ENCODE measurements at places on chromosomes 16 and 17.

DNA sequence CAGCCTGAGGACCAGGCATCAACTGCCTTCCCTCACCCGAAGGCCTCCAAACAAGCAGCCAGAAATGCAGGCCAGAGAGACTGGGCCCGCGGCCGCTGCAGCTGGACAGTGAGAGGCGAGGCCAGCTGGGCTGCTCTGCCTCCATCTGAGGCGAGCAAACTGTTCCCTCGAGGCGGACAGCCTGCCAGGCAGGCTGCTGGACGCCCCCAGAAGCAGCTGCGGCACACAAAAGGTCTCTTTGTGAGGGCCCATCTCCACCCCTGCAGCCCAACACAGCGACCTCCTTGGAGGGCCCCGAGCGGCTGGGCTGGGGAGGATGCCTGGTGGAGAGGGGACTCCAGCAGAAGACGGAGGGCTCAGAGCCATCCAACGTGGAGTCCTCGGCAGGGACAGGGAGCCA is 4.7 kb downstream of the CORO7 start:
- no peak for DNase-seq

GRCh38 chr17:8905331-8905730 is 37.9 kb upstream of the PIK3R6 start:
- DNase-seq, result no peak

DNA sequence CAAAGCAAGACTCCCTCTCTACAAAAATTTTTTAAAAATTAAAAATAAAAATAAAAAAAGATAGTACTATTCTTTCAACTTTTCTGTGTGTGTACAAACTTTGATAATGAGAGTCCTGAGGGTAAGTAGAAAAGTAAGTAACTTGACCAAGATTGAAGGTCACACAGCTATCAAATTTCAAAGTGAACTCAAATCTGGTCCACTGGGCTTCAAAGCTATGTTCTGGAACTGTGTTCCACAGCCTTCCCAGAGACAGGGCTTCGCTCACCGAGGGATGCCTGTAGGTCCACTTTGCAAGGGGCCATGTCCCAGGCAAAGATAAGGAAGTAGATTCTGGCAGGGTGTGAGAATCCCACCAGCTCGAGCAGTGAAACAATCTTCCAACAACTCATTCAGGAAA is 56.3 kb upstream of the TNRC6A start:
- DNase-seq, result no peak

DNA sequence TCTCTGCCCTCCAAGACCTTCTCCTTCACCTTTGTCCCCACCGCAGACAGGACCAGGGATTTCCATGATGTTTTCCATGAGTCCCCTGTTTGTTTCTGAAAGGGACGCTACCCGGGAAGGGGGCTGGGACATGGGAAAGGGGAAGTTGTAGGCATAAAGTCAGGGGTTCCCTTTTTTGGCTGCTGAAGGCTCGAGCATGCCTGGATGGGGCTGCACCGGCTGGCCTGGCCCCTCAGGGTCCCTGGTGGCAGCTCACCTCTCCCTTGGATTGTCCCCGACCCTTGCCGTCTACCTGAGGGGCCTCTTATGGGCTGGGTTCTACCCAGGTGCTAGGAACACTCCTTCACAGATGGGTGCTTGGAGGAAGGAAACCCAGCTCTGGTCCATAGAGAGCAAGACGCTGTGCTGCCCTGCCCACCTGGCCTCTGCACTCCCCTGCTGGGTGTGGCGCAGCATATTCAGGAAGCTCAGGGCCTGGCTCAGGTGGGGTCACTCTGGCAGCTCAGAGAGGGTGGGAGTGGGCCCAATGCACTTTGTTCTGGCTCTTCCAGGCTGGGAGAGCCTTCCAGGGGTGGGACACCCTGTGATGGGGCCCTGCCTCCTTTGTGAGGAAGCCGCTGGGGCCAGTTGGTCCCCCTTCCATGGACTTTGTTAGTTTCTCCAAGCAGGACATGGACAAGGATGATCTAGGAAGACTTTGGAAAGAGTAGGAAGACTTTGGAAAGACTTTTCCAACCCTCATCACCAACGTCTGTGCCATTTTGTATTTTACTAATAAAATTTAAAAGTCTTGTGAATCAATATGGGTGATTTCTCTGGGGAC is 12.2 kb downstream of the CX3CL1 start:
- DNase-seq, result no peak

DNA sequence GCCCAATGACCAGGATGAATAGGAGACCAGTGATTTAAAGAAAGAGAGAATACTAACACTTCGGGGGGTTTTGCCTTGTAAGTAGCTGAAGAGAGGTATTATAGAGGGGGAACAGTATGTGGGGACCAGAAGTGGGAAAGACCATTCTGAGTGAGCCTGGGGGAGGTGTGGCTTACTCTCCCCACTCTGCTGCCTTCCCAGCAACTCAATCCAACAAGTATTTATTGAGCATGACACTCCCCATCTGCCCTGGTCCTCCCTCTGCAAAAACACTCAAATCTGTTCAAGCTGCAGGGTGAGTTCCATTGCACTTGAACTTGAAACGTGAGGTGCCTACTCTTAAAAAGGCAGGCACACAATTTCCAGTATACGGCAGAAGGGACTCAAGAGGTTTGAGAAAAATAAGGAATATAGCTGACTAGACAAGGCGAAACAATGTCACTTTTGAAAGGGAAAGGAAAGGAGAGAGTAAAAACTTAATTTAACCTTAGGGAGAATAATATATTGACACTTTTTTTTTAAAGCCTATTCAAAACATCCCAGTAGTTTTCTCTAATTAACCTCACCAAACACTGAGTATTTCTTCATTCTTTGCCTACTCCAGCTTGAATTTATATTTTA is 8.2 kb downstream of the FAM117A start:
- DNase-seq, result no peak

- no peak for DNase-seq
These were observed 7.7 kb downstream of the ST6GALNAC1 start for GRCh38 chr17:76635659-76636360.

- no peak for DNase-seq
These were observed 547 bp downstream of the PLCD3 start for GRCh38 chr17:45131616-45132319.

- no peak for DNase-seq
These were observed 39.9 kb downstream of the MSI2 start for GRCh38 chr17:57296231-57296630.

DNA sequence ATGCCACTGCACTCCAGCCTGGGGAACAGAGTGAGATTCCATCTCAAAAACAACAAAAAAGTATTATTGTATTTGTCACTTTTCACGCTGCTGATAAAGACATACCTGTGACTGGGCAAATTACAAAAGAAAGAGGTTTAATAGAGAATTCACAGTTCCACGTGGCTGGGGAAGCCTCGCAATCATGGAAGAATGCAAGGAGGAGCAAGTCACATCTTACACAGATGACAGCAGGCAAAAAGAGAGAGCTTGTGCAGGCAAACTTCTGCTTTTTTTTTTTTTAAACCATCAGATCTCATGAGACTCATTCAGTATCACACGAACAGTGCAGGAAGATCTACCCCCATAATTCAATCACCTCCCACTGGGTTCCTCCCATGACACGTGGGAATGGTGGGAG is 41.5 kb upstream of the ETV4 start:
- no peak for DNase-seq

GRCh38 chr16:74657870-74658642 is 8.6 kb downstream of the RFWD3 start:
- DNase-seq, result no peak

DNA sequence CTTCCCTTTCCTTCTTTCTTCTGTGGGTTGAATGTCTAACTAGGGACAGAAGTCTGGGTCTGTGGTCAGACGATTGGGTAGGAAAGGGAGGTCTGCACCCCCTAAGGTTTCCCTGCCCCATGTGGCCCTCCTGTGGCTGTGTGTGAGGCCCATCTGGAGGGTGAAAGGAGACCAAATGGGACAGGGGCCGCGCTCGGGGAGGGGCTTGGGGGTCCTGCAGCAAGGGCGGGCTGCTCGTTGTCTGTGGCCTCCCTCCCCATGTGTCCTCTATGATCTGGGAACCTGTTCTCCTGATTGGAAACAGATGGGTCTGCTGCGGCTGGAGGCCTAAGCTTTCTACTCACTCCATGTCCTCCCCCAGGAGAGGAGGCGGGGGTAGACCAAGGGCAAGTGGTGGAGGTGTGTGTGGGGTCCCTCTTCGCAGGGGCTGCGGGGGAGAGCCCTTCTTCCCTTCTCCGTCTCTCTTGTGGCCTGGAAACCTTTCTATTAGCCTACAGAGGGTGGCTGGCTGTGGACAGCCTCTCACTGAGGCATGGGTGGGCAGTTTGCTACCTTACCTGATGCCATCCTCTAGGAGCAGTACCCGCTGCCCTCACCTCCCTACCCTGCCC is 18.6 kb downstream of the IGFBP4 start:
- DNase-seq, result no peak

GRCh38 chr16:85515830-85516397 is 97.2 kb upstream of the GSE1 start:
- DNase-seq, result no peak

GRCh38 chr17:77373299-77374169 is 232.8 kb downstream of the SEC14L1 start:
- no peak for DNase-seq

- DNase-seq, result no peak
These were observed 340.0 kb downstream of the C16orf95 start for GRCh38 chr16:86977076-86977676.

- no peak for DNase-seq
These were observed 3.2 kb upstream of the PHLPP2 start for GRCh38 chr16:71727551-71728324.

GRCh38 chr16:16868727-16869126 is 489.8 kb downstream of the NPIPA7 start:
- DNase-seq, result no peak

GRCh38 chr16:52611817-52612673 is 65.1 kb upstream of the TOX3 start:
- DNase-seq, result no peak

GRCh38 chr16:83549316-83550182 is 258.2 kb upstream of the HSBP1 start:
- DNase-seq, result no peak

- DNase-seq, result no peak
These were observed 57.5 kb downstream of the SLFN11 start for GRCh38 chr17:35315971-35316370.

DNA sequence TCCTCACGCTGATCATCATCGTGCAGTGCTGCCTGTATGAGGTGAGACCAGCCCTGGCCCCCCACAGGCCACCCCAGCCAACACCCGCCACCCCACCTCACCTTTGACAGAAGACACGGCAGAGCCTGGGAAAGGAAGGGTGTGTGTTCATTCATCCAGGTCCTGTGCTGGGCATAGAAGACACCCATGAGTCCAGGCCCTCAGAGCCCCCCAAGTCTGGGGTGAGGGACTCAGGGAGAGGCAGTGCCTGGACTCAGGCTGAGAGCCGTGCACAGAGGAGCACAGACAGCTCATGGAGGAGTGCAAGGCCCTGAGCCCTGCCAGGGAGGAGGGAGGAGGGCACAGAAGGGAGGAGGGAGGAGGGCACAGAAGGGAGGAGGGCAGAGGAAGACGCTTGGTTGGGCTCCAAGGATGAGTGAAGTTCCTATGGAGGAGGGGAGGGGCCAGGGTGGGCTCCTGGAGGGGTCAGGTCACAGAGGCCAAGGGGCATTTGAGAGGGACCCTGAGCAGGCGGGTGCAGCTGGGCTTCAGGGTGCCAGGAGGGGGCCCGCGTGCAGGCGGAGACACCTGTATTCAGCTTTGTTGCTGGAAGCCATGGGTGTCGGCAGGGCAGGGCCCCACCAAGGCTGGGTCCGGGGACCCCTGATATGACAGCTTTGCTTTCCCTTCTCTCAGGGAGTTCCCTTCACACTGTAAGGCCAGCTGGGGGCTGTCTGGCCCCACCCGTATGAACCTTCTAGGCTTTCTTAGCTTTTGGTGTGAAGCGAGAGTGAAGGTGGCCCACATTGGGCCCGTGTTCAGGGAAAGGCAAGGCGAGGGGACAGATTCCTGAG is 11.4 kb downstream of the TAX1BP3 start:
- DNase-seq, result no peak

GRCh38 chr17:31572341-31572740 is 180.9 kb downstream of the RAB11FIP4 start:
- DNase-seq, result no peak

GRCh38 chr17:37079735-37080134 is 131.0 kb downstream of the AATF start:
- no peak for DNase-seq

GRCh38 chr17:2151358-2152033 is 96.6 kb downstream of the HIC1 start:
- no peak for DNase-seq

DNA sequence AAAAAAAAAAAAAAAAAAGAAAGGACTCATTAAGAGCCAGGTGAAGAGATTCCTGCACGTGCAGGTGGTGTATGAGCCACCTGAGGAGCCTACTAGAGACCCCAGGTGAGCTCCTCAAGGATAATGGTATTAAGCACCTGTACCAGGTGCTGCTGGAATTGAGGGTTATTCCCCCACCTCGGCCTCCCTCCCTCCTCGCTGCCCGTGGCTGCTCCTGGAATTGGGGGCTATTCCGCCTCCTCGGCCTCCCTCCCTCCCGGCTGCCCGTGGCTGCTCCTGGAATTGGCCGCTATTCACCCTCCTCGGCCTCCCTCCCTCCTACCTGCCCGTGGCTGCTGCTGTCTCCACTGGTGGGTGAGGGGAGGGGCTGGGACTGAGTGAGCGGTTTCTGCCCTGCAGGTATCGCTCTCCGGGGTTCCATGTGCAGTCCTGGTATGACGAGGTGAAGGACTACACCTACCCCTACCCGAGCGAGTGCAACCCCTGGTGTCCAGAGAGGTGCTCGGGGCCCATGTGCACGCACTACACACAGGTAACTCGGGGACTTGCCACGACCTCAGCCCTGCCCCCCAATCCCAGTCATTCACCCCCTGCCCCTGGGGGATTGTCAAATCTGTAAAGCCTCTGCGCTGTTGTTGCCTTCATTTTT is 29.3 kb downstream of the CRISPLD2 start:
- no peak for DNase-seq

- no peak for DNase-seq
These were observed 23.6 kb downstream of the SIAH1 start for GRCh38 chr16:48361540-48362144.

DNA sequence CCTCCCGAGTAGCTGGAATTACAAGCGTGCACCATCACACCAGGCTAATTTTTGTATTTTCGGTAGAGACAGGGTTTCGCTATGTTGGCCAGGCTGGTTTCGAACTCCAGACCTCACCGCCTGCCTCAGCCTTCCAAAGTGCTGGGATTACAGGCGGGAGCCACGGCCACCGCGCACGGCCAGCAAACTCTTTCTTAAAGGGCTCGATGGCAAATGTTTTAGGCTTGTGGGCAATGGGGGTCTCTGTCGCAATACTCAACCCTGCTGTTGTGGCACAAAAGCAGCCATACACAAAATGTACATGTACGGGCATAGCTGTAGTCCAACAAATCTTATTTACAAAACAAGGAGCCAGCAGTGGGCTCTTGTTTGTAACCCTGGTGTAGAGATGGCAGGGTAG is 18.4 kb downstream of the PARN start:
- no peak for DNase-seq

GRCh38 chr16:54957403-54958166 is 26.9 kb downstream of the IRX5 start:
- DNase-seq, result no peak

GRCh38 chr17:50708050-50709000 is 611 bp upstream of the ANKRD40 start:
- no peak for DNase-seq

- DNase-seq, result no peak
These were observed 18.0 kb downstream of the GRB7 start for GRCh38 chr17:39755554-39756379.

GRCh38 chr16:77059446-77059845 is 131.5 kb upstream of the MON1B start:
- DNase-seq, result no peak

Data from thoracic aorta (tissue), 2 donors.